ENCODE measurements at places on chromosomes 4 and X.

DNA sequence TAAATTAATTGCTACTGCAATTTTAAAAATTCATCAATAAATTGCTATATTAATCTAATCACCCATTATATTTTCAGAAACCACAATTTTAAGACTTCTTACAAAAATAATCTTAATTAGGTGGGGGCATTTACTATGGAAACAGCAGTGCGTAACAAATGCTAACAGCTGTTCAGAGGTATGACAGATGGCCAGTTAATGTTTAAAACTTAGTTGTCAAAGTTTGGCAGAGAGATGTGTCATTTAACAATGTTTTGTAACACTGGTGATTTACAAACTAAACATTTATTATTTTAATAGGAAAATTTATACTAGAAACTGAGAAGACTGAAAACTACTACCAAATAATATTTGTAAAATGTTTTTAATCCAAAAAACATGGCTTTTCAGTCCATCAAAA lies 85.2 kb upstream of the GPR34 start:
- DNase-seq, result no peak

DNA sequence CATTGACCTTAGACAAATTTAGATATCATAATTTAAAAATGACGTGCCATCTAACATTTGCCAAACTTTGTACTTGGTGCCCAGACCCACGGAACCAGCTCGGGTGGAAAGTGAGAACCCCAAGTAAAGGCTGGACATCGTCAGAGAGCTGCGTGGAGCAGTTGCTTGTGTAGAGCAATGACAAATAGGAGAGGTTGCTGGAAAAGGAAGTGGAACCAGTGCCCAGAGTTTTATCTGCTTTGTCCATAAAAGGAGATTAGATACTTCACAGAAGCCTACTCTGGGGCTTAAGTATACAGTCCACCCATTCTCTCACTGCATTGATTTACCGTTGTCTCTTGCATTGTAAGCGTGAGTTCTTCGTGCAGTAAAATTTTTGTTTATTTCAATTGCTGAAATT lies 5.4 kb upstream of the TBC1D1 start:
- DNase-seq, result no peak

- no peak for DNase-seq
Observed at GRCh38 chr4:186216465-186217024, 10.8 kb upstream of the KLKB1 start.

DNA sequence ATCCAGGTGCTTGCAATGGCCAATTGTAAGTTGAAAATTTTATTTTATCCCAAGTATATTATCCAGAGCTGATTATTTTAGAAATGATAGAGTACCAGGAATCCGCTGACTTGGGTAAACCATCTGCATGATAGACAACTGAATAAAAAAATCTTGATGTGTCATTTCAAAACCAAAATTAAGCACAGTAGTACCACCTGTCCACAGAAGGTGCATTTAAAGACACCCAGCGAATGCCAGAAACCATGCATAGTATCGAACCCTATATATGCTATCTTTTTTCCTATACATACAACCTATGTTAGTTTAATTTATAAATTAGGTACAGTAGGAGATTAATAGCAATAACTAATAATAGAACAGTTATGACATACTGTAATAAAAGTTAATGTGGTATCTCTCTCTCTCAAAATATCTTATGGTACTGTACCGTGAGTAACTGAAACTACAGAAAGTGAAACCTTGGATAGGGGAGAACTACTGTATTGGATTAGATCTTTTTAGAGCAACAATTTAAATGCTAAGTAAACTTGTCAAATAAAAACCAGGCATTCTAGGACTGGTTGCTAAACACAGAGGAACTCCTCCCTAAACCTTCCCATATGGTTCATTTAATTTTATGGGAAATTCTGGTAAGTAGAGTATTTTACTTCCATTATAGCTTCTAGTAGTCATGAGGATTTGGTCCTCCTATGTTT lies 6.2 kb downstream of the NEIL3 start:
- DNase-seq, result peak; percentile 16

- no peak for DNase-seq
Observed at GRCh38 chr4:72063726-72064125, 31.9 kb downstream of the NPFFR2 start.

GRCh38 chrX:13223868-13224567 lies 95.8 kb downstream of the ATXN3L start:
- DNase-seq, result no peak

- DNase-seq, result no peak
Observed at GRCh38 chr4:136329042-136329662, 1203.1 kb downstream of the PCDH18 start.

DNA sequence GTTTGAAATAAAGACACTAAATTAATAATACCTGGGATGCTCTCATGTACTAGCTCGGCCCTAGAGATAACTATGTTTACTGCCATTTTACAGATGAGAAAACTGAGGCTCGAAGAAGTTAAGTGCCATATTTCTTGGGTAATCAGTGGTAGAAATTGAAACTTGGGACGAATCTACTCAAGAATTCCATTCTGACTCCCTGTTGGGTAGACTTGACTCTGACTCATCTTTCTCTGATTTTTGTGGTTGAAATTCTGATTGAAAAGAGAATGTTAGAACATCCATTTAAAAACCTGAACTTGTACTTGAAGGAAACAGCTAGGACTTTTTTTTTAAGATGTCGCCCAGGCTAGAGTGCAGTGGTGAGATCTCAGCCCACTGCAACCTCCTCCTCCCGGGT lies 50.1 kb upstream of the NSUN7 start:
- DNase-seq, result no peak

DNA sequence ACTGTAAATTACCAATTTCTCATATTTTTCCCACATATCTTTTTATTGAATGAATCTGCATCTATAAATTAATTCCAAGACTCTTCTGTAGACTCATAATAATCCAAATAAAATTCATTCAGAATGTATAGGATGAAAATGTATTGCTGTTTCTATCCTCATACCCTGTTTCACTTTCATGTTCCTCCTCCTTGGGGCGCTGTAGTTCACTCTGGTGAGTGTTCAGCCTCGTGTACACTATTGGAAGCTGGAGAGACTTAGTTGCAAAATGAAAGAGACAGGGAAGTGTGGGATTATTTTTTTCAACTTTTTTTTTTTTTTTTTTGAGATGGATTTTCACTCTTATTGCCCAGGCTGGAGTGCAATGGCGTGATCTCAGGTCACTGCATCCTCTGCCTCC lies 296.1 kb downstream of the TLL1 start:
- no peak for DNase-seq

- no peak for DNase-seq
Observed at GRCh38 chr4:25500626-25501316, 123.7 kb downstream of the ANAPC4 start.

DNA sequence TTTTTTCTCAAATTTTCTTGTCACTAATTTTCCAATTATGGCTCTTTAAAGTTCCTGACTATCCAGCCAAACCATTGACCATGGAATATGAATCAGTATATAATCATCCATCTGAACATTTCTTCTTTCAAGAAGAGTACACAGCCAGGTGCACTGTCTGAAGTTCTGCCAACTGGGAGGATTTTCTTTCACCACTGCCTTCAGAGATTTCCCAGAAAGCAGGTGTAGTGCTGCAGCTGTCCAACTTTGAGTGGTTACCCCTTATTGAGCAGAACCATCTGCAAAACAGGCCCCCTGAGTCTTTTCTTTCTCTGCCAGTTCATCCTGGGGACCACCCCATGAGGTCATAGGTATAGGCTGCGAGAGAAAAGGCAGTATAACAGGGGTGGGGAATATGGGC lies 1213.2 kb downstream of the RAPGEF2 start:
- DNase-seq, result no peak

DNA sequence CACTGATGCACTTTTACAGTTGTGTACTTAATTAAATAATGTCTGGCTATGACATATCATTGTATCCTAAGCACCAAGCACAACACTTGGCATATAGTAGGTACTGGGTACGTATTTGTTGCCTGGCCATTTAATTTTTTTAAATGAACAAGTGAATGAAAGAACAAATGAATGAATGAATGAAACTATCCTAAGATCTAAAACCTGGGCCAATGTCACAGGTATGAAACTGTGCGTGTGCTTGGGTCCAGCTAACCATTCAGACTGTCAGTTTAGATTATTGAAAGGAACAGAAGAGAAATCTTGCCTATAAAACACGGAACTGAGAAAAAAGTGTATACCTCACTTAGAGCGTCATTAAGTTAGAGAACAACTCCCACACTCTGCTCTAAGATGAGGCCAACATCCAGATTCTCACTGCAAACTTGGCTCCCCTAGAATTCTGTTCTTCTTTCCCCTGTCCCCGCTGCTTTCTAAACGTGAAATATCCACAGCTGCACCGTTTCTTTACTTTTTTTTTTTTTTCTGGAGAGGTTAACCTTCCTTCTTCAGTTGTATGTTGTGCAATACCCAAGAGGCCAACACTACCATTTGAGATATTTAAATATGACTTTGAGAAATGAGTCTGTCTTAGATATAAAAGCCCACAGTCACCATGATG lies 17.3 kb upstream of the SEL1L3 start:
- DNase-seq, result no peak

All from CD4-positive, alpha-beta T cell treated with Interleukin-2 at 100 ng/mL for 4 hours (primary cell).